ENCODE measurements at places on chromosomes 7 and 10.

DNA sequence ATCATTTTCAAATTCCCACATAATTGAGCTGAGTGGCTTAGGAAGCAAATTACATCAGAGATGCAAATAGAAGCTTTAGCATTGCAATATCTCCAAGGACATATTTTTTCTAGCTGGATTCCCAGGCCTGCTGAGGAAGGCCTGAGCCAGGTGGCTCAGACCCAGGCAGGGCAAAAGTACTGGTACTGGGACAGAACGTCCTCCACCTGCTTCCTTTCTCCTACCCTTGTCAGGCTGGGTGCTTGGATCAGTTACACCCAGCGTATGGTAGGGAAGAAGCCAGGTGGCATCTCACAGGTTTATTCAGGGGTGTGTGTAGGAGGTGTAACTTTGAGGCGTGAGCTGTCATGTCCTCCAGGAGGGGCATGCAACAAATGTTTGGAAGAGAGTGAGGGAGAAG is 3.0 kb upstream of the PANK1 start:
- no peak for DNase-seq

DNA sequence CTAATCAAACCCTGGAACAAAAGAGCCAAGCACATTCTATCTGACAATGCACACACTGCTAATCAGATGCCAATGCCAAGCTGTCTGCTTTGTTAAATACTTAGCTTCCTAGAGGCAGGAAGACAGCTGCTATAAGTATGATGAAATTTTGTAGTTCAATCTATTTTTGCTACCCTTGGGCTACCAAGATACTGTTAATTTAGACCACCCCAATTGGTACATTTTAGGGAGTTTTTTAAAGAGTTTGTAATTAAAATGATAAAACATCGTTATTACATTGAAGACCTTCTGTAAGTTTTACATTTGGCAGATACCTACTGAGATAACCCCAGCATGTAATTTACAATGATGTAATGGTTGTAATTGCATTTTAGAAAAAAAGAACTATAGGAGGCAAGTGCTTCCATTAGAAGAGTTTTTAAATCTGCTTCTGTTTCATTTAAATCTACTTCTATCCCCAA is 268.5 kb downstream of the ADK start:
- DNase-seq, result no peak

- no peak for DNase-seq
Observed at GRCh38 chr10:117477211-117477947, 65.2 kb upstream of the EMX2 start.

DNA sequence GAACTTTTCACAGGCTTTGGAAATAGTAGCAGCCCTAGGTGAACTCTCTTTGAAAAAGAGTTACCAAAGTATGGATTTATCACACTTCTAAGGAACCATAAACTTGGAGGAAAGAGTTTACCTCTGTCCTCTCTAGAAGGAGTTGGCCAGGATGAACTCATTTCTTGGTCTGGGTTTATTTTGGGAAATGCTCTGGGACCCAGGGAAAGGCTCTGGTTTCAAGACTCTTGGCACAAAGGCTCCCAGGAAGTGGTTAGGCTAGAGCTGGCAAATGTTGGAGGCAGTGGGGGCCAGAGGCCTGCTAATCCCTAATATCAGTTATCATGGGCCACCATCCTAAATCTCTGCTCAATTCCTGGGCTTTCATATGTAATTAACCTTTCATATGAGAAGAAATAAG is 36.3 kb upstream of the CDK6 start:
- DNase-seq, result no peak

DNA sequence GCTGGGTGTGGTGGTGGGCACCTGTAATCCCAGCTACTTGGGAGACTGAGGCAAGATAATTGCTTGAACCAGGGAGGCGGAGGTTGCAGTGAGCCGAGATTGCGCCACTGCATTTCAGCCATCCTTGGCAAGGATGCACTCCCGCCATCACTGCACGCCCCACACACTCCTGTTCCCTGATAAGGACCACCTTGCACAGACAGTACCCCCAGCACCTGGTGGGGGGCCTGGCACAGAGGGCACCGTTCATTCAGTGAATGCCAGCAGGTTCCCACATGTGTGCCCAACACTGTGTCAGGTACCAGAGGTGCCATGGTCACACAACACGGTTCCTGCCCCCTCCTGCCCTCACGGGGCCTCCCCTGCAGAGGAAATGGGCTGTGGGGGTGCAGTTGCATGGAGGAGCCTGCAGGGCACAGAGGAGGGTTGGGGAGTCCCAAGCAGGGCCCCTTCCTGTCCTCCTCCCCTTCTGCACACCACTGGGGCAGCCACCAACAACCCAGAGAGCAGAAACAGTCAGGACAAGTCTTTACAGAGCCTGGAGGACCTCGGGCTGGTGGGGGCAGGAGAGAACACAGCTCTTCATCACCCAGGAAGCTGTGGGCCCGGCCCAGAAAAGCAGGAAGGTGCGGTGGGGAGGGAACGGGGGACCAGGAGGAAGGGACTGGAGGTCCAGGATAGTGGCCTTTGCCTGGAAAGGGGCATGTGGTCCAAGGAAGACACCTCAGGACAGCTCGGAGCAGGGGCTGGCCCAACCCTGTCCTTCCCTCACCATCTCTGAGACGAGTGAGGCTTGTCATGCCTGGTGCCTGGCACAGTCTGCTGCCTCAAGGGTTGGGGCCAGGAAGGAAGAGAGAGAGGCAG is 7.1 kb downstream of the CRYGN start:
- no peak for DNase-seq

GRCh38 chr7:96216373-96216772 is 105.5 kb downstream of the SLC25A13 start:
- DNase-seq, result no peak

DNA sequence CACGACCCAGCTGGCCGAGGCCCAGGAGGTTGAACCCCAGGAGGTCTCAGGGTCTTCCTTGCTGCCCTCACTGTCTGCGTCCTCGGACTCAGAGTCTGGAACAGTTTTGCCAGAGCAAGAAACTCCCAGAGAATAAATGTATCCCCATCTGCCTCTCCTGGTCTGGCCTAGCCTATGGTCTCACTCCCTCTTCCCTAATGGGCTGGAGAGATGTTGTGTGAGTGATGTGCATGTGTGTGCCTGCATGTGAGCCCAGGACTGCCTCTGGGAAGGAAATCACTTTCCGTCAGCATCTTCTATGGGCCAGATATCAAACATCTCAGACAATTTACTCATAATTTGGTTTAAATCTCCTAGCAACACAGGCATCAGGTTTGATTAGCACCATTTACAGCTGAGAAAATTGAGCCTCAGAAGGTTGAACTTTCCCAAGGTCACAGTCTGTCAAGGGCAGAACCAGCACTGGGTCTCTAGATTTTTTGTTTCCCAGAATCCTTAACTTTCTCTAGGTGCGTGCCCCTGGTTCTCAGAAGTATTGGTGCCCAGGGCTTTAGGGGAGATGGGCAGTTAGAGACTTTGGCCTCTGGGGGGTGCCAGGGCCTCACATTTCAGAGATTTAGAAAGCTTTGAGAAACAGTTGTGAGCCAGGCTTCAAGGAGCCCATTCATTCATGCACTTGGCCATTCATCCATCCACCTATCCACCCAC is 4.9 kb downstream of the TMEM270 start:
- no peak for DNase-seq

DNA sequence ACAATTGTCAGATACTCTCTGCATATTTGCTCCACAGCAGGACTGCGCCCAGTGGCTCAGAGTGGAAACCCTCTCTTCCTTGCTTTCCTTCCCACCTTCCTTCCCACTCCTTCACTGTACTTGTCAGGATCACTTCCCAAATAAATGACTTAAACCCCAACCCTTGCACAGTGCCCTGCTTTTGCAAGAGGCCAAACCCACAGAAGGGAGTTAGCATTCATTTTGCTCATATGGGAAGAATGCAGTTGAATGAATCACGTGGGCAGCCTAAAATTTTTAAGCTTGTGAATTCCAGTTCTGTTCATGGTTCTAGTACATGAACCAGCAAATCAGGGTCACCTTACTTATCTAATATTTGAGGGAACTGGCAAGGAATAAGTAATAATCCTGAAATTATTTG is 47.7 kb upstream of the SFMBT2 start:
- DNase-seq, result no peak

GRCh38 chr7:135719688-135720087 is 8.3 kb downstream of the SLC13A4 start:
- DNase-seq, result no peak

GRCh38 chr7:49774459-49775064 is 1.1 kb downstream of the VWC2 start:
- no peak for DNase-seq

DNA sequence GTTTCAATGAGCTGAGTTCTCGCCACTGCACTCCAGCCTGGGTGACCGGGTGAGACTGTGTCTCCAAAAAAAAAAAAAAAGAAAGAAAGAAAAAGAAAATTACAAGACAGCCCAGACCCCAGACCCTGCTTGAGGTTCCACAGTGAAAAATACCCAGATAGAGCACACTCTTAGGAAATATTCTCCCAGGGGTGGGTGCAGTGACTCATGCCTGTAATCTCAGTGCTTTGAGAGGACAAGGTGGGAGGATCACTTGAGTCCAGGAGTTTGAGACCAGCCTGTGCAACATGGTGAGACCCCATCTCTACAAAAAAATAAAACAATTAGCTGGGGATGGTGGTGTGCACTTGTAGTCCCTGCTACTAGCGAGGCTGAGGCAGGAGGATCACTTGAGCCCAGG is 41.1 kb upstream of the GTF2IRD1 start:
- no peak for DNase-seq

DNA sequence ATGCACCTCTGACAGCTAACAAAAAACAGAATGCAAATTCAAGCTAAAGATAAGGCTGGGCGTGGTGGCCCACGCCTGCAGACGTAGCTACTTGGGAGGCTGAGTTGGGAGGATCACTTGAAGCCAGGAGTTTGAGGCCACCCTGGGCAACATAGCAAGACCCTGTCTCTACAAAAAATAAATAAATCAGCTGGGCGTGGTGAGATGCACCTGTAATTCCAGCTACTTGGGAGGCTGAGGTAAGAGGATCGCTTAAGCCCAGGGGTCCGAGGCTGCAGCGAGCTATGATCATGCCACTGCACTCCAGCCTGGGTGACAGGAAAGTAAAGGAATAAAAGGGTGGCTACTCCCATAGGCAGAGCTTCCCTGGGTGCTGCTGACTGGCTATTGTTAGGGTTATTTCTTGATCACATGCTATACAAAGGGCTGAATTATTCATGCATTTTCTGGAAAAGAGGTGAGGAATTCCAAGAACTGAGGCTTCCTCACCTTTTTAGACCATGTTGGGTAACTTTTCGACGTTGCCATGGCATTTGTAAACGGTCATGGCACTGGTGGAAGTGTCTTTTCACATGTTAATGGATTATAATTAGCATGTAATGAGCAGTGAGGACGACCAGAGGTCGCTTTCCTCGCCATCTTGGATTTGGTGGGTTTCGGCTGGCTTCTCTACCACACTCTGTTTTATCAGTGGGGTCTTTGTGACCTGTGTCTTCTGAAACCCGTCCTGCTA is 6.9 kb upstream of the PSMG3 start:
- no peak for DNase-seq

DNA sequence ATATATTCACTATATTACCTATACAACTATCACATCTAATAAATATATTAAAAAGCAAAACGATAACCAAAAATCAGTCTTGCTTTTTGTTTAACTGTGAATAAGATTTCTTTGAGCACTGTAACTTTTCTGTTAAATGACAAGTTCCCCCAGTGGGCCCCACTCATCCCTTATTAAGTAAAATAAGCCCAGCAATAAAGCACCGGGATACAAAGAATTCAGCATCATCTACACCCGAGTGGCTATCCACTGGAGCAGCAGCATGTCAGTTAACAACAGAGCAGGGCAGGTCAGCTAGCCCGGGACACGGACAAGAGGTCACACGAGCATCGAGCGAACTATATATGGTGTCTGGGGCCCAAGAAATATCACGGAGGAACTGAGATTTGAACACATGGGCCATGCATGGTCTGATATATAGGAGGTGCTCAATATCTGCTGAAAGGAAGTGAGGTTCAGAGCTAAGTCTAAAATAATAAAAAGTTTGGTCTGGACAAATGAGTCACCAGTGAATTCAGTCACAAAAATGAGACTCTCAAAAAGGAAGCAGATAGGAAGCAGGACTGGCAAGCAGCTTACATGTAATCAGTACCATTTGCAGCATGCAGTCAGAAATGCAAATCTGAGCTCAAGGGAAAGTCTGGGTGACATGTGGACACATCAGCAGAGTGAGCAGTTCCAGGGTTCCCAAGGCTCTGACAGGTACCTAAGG is 4.1 kb downstream of the ERCC6 start:
- DNase-seq, result no peak

DNA sequence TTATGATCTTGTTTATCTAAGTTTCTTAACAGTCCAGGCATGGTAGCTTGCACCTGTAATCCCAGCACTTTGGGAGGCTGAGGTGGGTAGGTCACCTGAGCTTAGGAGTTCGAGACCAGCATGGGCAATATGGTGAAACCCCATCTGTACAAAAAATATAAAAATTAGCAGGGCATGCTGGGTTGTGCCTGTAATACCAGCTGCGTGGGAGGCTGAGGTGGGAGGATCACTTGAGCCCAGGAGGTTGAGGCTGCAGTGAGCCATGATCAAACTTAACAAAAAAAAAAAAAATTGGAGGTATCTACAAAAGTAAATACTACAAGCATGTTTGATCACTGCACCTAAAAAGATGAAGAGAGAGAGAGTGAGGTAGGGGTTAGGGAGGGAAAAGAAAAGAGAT is 9.0 kb upstream of the EZH2 start:
- DNase-seq, result no peak

DNA sequence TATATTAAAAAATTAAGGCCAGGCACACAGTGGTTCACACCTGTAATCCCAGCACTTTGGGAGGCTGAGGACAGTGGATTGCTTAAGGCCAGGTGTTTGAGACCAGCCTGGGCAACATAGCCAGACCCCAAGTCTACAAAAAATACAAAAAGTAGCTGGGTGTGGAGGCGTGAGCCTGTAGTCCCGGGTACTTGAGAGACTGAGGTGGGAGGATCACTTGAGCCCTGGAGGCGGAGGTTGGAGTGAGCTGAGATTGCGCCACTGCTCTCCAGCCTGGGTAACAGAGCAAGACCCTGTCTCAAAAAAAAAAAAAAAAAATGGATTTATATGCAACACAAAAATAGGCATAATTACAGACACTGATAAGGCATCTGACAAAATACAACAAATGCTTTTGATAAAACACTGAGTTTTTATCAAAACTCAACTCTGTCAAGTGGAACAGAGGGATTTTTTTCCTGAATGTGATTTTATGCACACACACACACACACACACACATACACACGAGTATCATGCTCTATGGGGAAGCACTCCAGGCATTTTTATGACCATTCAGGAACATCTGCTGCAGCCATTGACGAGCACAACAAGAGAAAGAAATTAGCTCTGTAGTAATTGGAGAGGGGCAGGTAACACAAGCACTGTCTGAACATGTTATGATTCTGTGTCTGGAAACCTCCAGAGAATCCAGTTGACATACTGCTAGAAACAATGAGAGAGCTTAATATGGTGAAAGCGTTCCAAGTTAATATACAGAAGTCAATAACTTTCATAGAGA is 193.1 kb downstream of the WDR37 start:
- DNase-seq, result no peak

- DNase-seq, result no peak
Observed at GRCh38 chr7:13152755-13153154, 465.3 kb downstream of the ARL4A start.

- no peak for DNase-seq
Observed at GRCh38 chr10:6194311-6194710, 8.4 kb upstream of the PFKFB3 start.
